HAP-1 (cell line): ENCODE measurements at places on chromosomes 16 and 17.
A peak's percentile ranks its signal among the peaks of the same experiment; 100 is the strongest.

GRCh38 chr17:50101346-50102163 lies 6.4 kb downstream of the PDK2 start:
- DNase-seq = no peak

DNA sequence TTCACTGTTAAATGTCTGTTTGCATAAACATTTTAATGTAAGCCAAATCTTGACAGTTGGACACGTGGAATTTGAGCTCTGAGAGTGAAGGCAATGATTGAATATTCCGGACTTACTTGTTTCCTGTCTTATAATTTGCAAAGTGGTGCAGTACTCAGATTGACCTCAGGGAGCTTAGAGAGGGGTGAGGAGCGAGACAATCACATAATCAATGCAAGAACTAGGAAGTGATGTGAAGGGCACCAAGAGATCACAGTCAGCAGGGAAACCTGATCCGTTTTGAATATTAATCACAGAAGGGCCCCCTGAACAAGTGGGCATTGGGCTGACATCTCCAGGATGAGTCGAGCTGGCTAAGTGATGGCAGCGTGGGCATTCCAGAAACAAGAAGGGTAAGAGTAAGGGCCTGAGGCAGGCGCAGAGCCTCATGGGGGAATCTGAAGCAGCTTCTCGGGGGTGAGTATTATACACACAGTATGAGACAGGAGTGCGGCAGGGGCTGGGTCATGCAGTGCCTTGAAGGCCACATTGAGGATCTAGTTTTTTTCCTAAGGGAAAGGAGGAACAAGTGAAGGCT lies 26.1 kb downstream of the TEX2 start:
- peak; percentile 34 for DNase-seq

- peak; percentile 90 for DNase-seq
Measured at GRCh38 chr17:4940555-4941318, 669 bp downstream of the RNF167 start.

DNA sequence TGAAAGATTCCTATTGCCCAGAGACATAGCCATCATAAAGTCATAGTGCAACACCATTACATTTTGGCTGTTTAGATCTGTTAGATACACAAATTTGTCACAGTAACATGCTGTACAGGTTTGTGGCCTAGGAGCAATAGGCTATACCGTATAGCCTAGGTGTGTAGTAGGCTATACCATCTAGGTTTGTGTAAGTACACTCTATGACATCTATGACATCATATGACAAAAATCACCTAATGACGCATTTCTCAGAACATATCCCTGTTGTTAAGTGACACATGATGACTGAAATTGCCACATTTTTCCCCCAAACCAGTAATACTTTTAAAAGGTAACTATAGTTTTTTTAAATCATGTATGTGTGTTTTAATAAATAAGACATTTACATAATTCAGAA lies 43.3 kb downstream of the NLK start:
- no peak for DNase-seq

GRCh38 chr16:58843675-58844074 lies 109.6 kb upstream of the GOT2 start:
- DNase-seq = no peak

DNA sequence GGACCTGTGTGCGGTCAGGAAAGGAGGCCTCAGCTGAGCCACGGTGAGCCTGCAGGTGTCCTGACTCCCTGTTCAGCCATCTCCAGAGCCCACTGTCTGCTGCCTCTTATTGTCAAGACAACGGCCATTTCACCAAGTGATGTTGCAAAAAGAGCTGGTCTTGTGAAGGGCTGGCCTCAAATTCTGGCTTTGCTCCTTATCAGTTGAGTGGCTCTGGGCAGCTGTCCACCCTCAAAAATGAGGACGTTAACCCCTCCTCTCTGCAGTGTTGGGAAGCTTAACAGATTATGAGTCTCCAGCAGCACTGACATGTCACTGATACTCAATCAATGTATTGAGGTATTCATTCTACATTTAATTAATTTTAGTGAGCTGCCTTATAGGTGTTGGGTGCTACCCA lies 171.1 kb upstream of the TOX3 start:
- DNase-seq = no peak

DNA sequence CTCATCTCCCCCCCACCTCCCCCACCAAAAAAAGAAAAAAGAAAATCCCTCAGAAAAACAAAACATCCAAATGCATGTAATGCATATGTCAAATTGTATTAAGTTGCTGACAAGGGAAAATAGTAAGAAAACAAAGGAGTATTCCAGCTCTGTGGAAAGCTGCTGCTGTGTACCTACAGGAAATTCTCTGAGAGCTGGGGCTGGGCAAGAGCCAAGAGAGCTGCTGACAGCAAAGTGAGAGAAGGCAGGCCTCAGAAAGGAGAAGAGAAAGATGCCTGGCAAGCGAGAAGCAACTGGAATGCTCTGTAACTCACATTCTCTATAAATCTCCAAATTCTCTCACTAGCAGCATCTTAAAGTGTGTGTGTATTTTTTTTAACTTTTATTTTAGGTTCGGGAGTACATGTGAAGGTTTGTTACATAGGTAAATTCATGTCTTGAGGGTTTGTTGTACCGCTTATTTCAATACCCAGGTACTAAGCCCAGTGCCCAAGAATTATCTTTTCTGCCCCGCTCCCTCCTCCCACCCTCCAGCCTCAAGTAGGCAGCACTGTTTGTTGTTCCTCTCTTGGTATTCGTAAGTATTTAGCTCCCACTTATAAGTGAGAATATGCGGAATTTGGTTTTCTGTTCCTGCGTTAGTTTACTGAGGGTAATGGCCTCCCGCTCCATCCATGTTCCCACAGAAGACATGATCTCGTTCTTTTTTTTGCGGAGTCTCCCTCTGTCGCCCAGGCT lies 24.4 kb downstream of the CNTROB start:
- DNase-seq = no peak

DNA sequence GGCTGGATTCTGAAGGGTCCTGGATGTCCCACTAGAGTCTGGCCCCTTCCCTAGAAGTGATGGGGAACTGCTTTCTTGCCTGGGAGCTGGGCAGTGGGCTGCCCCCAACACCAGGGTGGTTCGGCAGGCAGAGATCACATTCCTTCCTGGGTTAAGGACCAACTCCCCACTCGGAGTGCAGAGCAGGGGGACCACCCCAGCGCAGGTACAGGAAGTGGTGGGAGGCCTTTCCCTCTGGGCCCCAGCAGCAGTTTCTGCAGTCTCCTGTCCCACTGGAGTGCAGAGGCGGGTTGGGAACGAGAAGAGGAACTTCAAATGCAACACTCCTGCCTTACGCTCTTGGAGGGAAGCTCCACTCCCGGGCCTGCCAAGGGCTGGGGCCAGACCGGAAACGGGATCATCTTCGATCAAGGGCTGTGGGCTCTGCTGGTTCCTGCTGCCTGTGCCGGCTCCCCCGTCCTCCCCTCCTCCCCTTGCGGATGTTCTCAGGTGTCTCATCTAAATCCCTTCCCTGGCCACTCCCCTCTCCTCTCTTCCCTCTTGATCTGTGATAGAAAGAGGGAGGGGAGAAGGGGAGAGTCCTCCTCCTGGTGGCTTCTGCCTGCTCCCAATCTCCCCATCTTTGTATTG lies 9.0 kb upstream of the NGFR start:
- DNase-seq = no peak

- no peak for DNase-seq
Measured at GRCh38 chr16:70747703-70748631, 53.0 kb downstream of the VAC14 start.

- no peak for DNase-seq
Measured at GRCh38 chr17:82893779-82894178, 54.0 kb upstream of the ZNF750 start.

GRCh38 chr17:38715216-38715943 lies 10.3 kb downstream of the MLLT6 start:
- no peak for DNase-seq

DNA sequence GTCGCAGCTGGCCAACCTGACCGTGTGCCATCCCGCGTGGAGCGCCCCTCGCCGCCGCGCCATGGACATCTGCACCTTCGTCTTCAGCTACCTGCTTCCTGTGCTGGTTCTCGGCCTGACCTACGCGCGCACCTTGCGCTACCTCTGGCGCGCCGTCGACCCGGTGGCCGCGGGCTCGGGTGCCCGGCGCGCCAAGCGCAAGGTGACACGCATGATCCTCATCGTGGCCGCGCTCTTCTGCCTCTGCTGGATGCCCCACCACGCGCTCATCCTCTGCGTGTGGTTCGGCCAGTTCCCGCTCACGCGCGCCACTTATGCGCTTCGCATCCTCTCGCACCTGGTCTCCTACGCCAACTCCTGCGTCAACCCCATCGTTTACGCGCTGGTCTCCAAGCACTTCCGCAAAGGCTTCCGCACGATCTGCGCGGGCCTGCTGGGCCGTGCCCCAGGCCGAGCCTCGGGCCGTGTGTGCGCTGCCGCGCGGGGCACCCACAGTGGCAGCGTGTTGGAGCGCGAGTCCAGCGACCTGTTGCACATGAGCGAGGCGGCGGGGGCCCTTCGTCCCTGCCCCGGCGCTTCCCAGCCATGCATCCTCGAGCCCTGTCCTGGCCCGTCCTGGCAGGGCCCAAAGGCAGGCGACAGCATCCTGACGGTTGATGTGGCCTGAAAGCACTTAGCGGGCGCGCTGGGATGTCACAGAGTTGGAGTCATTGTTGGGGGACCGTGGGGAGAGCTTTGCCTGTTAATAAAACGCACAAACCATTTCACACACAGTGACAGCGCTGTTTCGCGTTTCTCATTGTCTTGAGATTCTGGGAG lies 2.0 kb upstream of the ZACN start:
- no peak for DNase-seq

DNA sequence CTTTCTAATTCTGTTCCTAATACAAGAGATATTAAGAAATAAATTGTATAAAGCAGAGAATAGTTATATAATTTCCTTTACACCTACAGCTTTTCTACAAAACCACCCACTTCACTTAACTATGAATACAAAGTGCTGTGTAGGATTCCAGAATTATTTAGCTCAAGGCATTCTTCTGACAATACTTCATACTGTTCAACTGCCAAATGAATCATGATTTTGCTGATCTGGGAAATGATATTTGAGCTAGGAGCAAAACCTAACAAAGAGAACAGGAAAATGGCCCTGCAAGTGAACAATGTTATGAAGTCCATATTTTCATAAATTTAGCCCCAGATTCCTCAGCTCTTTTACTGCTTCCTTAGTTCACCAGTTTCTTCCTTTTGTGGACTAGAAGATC lies 12.9 kb downstream of the BBS2 start:
- DNase-seq = no peak

GRCh38 chr16:970766-971581 lies at the start of gene LMF1:
TSS of gene LMF1 (minus strand) at chr16:970984. CDS start at chr16:970980, 4 bp downstream.
- peak; percentile 76 for DNase-seq

DNA sequence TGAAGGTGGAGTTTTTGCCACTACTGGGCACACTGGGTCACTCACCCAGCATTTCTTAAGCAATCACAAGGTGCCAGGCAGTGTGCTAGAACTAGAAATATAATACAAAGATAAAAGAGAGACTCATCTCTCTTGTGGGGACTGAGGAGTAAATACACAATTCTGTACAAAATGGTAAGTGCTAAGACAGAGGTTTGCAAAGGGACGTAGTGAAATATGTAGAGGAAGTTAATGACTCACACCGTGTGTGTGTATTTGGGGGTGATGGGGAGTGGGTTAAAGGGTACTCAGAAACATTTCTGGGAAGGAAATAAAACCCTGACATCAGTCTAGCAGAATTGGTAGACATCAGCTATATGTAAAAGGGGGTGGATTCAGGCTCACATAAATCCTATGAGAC lies 389.3 kb downstream of the CA10 start:
- no peak for DNase-seq

DNA sequence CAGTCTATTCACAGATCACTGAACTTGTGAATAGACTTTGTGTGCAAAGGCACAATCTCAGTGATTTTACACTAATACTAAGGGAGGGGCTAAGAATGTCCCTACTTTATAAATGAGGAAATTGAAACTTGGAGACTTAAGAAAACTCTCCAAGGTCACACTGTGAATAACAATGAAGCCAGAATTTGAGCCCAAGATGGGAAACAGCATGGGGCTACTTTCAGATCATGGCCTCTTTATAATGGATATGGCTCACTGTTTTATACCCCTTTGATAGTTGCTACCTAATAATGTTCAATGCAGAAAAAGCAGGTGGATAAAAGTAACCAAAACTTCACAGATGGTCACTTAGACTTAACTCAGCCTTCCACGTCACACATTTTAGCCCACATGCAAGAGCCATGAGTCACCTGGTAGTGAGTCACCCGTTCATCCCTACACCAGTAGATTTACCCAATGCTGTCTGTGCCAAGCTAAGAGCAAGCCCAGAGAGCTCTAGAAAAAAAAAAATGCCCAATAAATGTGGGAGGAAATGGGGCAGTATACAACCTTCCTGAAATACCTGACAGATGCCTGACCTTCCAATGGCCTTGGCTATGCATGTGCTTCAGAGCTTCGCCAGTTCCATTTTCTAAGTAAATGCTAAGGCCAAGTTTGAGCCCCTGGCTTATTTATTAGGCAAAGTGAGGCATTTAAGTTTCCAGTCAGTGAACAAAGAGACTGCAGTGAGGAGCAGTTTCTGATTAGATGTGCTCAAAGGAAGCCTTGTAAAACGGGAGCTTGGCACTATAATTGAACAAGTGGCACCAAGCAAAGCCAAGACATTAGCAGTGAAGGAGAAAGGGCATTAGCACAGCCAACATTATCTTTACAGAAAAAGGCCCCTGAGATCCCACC lies 219.7 kb downstream of the TMEM114 start:
- no peak for DNase-seq

- no peak for DNase-seq
Measured at GRCh38 chr16:1545044-1546040, 11.9 kb downstream of the TMEM204 start.

GRCh38 chr16:89422527-89422904 lies 67.8 kb downstream of the ANKRD11 start:
- no peak for DNase-seq

DNA sequence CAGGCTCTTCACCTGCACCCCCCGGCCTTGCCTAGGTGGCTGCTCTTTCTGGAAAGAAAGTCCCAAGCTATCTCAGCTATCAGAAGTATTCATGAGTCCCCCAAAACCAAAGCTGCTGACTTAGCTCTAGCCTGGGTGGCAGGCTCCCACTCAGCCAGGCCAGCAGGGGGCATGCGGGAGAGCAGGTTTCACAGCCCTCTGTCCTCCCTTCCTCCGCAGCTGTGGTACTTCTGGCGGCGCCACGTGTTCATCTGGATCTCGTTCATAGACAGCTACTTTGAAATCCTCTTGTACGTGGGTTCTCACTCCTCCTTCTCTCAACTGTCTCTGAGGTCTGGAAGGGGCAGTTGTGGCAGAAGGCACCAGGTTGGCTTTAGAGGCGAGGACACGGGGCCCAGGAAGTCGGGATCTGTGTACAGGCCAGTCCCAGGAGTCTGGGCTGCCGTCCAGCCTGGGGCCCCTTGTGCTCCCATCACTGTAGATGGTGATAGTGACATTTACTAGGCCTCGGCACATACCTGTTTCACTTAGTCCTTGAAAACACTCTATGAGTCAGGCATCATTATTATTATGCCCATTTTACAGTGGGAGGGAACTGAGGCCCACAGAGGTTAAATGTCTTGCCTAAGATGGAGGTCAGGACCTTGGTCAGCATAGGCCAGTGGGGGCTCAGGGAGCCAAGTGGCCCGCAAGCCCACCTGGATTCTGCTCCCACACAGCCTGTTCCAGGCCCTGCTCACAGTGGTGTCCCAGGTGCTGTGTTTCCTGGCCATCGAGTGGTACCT lies 12.9 kb downstream of the TRPV2 start:
- DNase-seq = peak; percentile 75

- no peak for DNase-seq
Measured at GRCh38 chr17:28693869-28694268, 17.8 kb downstream of the PROCA1 start.
